ENCODE measurements at places on chromosomes 6 and 20.
A peak's percentile ranks its signal among the peaks of the same experiment; 100 is the strongest.

- DNase-seq = no peak
These were observed at the start of gene KCNK15 for GRCh38 chr20:44745598-44746366. Gene KCNK15, plus strand, starts transcription at chr20:44745865. Its CDS starts 46 bp downstream, at chr20:44745911.

DNA sequence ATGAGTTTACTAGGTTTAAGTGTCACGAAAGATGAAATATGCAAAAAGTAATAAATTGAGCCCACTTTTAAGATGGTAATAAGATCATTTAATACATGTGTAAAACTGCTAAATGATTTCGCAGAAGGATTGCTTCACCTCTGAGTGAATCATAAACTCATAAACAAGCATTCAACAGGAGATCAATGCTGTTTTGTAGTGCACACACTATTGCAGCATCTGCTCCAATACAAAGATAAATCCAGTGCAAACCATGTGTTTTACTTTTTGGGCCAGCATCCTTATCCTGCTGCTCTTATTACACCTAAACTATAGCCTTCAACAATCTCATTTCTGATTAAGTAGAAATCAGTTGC, 400.1 kb downstream of the NKAIN2 start:
- no peak for DNase-seq

DNA sequence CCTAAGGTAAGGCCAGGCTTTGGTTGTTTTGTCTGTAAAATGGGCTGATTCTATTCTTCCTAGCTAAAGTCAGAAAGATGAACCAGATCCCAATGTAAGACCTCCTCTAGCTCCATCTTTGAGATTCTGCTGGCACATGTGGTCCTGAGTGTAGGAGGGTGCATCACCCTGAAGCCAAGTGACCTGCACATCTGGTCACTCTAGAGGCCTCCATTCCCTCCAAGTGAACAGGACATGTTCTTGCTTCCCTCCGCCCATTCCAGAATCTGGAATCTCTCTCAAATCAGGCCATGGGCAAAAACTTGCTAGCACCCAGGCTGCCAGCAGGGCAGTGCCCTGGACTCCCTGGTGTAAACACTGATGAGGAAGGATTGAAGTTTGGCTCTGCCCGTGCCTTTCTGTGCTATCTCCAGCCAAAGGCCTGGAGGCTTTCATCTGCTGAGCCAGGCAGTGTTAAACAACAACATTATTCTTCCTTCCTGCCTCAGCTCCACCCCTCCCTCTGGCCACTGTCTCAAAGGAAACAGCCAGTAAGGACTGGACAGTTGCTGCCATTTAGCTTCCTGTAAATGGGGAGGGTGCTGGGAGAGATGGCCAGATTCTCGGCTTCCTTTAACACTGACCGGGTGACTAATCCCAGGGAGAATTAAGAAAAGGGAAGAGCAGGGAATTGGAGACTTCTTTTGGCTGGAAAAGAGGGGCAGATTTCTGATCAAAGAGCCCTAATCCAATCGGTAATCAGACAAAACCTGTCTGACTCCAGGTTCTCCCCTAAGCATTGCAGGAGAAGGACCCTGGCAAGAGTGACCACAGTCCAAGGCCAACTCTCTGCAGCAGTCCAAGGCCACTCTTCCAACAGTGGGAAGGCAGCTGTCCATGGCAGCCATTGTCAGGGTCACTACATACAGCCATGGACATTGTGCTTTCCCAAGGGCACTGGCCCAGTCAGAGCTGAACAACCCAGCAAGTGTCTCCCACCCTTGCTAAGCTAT, 19.5 kb upstream of the ADGRF1 start:
- no peak for DNase-seq

GRCh38 chr6:82711105-82711827, 347.6 kb downstream of the TPBG start:
- no peak for DNase-seq

DNA sequence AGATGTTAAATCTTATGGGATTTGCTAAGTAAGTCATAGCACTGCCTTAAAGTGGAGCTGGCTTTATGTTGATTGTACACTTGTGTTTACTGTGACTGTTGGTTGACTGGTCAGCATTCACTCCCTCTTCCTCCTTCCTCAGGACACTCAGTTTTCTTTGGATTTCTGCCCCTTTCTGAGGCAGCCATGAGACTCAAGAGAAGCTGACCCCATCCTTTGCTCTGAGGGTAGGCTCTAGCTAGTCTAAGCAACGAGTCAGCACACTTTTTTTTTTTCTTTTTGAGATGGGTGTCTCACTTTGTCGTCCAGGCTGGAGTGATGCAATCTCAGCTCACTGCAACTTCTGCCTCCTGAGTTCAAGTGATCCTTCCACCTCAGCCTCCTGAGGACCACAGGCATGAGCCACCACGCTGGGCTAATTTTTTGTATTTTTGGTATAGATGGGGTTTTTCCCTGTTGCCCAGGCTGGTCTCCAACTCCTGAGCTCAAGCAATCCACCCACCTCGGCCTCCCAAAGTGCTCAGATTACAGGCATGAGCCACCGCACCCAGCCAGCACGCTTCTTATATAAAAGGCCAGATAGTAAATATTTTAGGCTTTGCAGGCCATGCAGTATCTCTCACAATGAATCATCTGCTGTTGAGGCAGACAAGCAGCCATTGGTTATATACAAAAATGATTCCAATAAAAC, 191.4 kb downstream of the NFATC2 start:
- no peak for DNase-seq

DNA sequence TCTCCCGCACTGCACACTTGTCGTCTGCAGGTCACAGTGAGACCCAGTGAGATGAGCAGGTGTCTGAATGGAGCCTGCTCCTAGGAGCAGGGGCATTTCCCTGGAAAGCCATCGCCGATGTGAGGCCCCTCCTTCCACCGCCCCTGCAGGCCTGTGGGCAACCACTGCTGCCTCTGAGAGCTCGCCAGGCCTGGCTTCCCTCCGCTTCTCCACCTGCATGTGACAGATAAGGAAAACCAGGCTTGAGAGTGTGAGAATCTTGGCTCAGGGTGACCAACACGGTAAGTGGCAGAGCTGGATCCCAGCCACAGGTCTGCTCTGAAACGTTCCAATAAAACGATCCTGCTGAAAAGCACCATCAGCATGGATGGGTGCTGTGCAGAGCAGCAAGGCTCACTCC, 332.8 kb downstream of the CDH4 start:
- no peak for DNase-seq

DNA sequence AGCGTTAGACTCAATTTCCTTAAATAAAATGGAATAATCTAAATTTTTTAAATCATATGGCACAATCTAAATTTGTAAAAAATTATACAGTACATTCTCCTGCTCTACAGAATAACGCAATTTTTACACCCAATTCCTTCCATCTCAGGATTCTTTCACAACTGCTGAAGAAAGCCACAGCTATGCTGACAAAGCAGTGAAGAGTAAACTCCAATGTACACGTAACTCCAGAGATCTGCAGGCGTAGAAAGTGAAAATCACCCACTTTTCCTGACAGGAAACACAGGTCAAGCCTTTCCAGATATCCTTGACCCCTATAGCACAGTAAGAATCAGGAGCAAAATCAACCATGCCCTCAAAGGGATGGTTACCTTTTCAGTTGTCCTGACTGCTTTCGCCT, 27.4 kb downstream of the EPHA7 start:
- DNase-seq = no peak

GRCh38 chr6:127866766-127867165, 34.1 kb downstream of the THEMIS start:
- DNase-seq = no peak

- peak; percentile 84 for DNase-seq
These were observed 113.5 kb upstream of the BTN3A2 start for GRCh38 chr6:26251354-26252076.

- DNase-seq = no peak
These were observed 16.5 kb downstream of the RIPOR2 start for GRCh38 chr6:24919056-24919892.

GRCh38 chr6:138972226-138972665, 15.8 kb downstream of the REPS1 start:
- DNase-seq = no peak

DNA sequence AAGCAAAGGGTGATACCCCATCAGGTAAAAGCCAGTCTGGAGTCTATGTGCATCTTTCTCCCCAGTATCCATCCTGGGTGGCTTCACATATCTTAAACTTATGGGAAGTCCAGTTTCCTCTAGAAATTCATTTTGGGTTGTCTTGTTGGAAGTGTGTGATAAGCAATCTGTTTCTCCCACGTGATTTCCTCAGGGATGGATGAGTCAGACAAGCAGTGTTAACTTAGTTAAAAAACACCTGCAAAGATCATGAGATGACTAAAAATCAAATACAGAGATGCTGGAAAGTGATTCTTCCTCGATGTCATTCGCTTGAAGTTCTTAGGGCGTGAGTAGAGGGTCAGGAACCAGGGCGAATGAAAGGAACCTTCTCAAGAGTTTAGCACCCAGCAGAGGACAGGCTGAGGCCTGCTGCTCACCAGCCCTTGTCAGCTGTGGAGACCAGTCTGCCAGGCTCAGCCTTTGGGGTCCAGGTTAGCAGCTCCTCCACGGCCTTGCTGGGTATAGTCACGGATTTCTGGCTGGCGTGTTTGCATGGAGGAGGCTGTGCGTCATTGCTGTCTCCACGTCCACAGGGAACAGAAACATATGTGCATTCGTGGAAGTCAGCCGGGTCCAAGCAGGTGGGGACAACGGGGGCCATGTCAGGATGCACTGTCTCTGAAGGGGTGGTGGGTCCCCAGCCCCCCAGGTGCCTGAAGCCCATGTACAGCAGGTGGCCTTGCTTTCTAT, 2.8 kb upstream of the PNPLA1 start:
- no peak for DNase-seq

DNA sequence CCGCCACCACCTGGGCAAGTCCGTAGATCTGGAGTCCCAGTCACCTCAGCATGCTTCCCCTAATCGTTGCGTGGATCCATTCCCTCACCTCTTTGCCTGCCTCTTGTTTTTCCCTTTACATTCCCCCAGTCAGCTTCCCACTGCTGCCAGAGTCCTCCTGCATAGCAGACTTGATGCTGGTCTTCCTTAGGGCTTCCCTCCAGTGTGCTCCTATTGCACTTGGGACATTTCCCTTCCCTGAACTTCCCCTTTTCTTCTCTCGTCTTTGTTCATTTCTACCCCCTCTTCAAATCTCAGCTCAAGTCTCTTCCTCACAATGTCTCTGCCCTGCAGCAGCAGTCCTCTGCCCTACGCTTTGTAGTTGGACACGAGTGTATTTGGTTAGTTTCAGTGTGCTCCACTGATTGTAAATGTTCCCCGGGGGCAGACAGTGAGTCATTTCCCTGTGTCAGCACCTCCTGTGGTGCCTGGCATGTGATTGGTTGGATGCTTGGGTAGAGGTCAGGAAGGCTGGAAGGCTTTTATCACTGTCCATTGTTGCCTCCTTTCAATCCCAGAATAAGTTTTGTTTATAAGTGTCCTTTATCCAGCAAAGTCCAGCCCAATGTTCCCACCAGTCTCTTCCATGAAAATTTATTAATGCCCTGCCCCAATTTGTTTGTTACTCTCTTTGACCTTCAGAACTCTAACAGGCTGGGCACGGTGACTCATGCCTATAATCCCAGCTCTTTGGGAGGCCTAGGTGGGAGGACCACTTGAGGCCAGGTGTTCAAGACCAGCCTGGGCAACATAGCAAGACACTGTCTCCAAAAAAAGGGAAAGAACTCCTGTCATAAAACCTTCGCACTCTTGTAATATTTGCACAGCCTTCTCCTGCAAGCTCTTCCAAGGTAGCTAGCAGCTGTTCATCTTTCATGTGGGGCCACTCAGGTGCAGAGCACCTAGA, 38.3 kb downstream of the FAM120B start:
- no peak for DNase-seq

DNA sequence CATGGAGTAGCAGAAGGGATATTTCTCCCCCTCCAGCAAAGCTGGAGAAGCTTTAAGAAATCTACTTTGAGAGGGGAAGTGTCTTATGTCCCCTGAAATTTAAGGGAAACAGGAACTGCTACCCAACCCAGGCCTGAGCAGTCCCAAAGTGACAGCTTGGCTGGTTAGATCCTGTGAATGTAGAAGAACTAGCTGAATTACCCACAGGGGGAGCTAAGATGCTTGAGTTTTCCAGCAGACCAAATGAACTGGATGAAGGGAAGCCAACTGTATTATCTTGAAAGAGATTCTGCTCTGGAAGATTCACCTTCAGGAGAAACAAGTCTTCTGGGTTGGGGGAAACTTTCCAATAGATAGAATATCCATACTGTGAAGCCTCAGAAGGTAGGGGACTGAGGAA, 303.3 kb upstream of the MMS22L start:
- peak; percentile 3 for DNase-seq

DNA sequence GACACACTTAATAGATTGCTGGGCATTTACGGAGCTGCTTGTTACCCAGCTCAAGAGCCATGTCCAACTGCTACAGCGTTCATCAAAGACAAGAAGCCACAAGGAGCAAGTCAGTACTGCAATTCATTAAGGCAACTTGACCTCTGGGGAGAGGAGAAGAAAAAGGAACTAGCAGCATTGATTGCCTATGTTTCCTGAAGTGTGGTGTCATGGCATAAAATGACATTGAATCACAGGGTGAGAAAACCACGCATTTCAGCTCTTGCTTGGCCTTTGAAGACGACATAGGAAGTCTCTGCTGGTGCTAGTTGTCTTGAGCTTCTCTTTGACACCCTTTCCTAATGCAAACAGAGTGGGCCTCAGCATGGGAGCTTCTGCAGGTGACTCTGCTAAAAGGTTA, 139.1 kb downstream of the CDH26 start:
- DNase-seq = no peak

GRCh38 chr6:161586887-161587286, 313.0 kb upstream of the AGPAT4 start:
- DNase-seq = no peak

Data from neuronal stem cell (in vitro differentiated cells).